ENCODE measurements at places on chromosomes 5 and 9.

DNA sequence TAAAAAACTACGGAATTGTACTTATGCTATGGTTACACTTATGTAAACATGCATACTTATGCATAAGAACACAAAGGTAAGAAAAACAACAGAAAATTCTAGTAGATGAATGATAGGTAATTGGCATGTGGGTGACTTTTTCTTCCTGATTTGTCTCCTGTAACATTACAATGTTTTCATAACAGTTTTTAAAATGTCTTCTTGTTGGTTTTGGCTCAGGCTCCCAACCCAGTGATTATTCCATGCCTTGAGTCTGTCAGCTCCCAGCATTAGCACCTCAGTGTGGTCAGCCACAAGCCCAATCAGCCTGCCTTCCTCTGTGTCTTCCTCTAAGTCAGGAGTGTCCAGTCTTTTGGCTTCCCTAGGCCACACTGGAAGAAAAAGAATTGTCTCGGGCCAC, 7.9 kb upstream of the FOXE1 start:
- DNase-seq = no peak

DNA sequence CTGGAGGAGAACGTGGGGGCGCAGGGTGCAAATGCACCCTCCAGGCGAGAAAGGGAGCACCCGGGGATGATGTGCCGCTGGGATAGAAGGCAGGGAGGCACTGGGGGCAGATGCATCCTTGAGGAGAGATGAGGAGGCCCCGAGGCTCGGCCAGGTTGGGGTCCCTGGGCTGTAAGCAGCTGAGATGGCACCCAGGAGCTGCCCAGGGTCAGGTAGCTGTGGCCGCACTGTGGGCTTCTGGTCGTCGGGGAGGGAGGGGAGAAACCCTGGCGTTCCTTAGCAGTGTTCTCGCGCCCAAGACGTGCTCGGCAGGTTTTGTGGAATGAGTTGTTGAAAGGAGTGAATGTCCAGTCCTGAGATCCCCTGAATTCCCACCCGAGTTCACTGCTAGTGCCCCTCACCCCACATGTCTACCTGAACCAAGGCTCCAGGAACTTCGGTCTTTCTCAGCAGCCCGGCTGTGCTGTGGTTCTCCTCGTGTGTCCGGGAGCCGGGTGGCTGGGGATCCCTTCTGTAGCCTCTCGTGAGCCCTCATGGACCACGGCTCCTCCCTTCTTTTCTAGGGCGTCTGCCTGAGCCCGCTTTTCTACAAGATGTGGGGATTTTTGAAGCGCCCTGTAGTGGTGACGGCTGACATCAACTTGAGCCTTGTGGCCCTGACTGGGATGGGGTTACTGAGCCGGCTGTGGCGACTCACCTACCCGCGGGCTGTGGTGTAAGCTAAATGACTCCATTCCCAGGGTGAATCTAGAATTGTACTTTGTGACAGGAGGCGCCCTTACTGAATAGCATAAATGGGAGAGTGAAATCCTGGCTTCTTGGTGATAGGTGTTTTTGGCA, 1.1 kb downstream of the POMT1 start:
- no peak for DNase-seq

- DNase-seq = no peak
Measured at GRCh38 chr9:75452512-75452911, 364.2 kb downstream of the OSTF1 start.

GRCh38 chr5:149765932-149766331, 35.8 kb downstream of the PPARGC1B start:
- no peak for DNase-seq

- DNase-seq = no peak
Measured at GRCh38 chr9:133151041-133151440, 12.7 kb downstream of the GBGT1 start.

GRCh38 chr5:167764641-167765289, 526.7 kb upstream of the WWC1 start:
- no peak for DNase-seq

GRCh38 chr9:124212381-124213050, 45.2 kb upstream of the NEK6 start:
- DNase-seq = no peak

DNA sequence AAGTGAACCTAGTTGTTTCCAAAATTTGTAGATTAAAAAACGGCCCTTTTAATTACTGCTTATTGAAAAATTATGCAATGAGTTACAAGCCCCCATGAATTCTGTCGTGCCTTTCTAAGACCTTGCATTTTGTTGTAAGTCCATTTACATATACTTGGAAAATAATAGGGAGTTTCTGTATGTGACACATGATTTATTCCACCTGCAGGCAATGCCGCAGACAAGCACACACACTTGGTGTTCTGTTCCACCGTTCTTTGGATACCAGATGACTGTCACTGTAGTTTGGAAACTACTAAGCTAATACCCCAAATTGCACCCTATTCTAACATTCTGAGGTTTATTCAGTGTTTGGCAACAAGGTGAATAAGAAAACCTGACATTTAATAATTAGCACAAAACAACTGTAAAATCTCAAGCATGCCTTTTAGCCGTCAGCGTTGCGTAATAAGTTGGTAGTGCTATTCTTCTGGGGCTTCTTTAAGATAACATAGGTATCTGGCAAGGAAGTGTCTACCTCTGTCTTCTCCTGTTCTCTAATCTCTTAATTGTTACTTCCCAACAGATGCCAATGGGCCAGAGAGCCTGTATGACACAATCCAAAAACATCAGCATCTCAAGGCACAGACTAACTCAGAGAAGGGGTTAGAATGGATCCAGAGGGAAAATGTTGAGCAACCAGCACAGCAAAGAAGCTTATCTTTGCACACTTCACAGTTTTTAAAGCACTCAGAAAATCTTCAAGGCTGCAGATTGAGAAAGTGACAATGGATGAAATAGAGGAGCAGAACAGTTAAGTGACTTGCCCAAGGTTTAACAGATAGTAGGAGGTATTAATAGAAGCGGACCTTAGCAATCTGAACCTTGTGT, 48.2 kb upstream of the DPYSL3 start:
- DNase-seq = no peak

DNA sequence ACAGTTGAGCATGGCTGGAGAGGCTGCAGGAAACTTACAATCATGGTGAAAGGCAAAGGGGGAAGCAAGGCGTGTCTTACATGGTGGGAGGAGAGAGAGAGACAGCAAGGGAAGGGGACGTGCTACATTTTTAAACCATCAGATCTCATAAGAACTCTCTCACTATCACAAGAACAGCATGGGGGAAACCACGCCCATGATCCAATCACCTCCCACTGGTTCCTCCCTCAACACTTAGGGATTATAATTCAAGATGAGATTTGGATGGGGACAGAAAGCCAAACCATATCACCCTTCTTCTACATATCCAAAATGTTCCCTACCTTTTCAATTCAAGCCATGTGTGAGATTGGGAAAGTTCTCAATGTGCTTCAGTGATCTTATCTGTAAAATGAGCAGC, 22.9 kb upstream of the GLRX start:
- DNase-seq = no peak

GRCh38 chr5:155313518-155313917, 300.0 kb downstream of the KIF4B start:
- DNase-seq = no peak

- no peak for DNase-seq
Measured at GRCh38 chr5:167254132-167254531, 1037.3 kb upstream of the WWC1 start.

DNA sequence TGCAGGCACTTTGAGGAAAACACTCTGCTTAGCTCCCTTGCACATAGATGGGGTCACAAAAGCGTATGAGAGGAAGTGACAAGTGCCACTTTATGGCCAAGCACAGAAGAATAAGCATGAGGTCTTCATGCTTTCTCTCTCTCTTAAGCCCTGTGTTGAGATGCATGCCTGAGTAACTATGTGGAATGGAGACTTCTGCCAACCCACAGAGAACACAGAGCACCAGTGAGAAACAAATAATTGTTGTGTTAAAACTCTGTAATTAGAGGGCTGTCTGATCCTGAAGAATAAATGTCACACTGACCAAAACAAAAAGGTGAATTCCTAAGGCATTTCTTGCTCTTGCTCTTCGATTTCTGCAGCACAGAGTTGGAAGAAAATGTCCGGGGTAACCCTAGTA, 488.5 kb downstream of the CTNND2 start:
- no peak for DNase-seq

- no peak for DNase-seq
Measured at GRCh38 chr5:149452007-149452664, 73.0 kb upstream of the IL17B start.

- DNase-seq = no peak
Measured at GRCh38 chr9:111514967-111515366, 10.0 kb upstream of the ZNF483 start.

DNA sequence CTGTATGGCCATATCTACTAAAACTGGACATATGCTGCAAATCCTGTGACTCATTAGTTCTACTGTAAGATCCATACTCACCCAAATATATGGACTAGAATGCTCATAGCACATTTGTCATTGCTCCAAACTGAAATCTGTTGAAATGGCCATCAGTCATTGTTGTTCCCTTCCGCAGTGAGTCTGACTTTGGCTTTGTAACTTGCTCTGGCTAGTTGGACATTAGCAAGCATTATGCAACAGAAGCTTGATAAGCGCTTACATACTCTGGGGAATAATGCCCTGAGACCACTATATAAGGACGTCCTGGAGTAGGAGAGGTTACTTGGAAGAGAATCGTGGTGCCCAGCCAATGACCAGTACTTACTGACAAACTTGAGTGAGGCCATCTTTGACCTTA, 9.0 kb downstream of the KIAA1958 start:
- no peak for DNase-seq

GRCh38 chr5:80103371-80103770, 68.2 kb downstream of the THBS4 start:
- DNase-seq = no peak

DNA sequence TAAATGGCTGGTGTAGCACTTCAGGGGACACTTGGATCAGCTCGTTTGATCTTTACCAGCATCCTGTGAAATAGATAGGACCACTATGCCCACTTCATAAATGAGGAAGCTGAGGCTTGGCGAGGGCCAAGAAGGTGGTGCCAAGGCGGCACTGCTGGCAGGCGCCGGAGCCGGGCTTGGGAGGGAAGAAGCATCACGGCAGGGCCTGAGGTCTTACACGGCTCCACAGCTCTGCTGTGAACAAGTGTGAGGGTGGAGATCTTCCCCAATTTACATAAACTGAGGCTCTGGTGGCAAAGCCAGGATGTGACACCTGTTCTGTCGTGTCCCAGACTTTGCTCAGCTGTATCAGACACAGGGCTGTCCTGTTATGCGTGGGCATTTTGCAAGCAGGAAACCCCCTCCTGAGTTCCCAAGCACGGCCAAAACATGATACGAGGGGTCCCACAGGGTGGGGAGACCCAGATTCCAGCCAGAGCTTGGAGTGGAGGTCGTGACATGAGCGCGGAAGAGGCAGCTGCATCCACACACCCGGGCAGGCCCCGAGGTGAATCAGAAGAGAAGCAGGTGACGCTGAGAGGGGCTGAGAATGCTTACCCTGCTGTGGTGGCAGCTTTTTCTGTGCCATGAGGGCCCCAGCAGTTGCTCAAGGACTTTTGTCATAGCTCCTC, 117.5 kb upstream of the BOD1 start:
- DNase-seq = no peak

DNA sequence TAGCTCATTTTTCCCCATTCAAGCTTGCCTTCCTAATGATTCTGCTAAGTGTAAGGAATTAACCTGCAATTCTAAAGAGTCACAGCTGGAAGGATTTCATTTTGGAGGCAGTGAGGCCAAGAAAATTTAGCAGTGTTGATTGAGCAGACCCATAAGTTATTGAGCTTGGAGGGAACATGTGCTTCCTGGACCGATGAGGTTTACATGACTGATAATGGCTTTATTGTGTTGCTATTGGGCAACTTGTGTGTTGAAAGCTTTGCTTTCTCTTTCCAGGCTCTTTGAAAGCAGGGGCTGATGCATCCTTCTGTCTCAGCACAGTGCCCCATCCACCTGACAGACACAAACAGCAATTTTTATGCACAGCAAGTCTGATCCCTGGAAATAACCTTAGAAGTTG, 398.9 kb upstream of the PCSK5 start:
- no peak for DNase-seq

GRCh38 chr5:40605295-40605958, 74.3 kb upstream of the PTGER4 start:
- DNase-seq = no peak

DNA sequence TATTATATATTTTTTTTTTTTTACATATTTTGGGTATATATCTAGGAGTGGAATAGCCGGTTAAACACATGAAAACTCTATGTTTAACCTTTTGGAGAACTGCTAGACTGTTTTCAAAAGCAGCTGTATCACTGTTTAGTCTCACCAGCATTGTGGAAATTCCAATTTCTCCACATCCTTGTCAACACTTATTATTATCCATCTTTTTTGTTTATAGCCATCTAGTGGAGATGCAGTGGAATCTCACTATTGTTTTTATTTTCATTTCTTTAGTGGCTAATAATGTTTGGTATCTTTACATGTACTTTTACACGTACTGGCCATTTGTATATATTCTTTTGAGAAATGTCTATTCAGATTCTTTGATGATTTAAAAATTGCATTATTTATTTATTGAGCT, 22.7 kb upstream of the CCDC180 start:
- DNase-seq = no peak

DNA sequence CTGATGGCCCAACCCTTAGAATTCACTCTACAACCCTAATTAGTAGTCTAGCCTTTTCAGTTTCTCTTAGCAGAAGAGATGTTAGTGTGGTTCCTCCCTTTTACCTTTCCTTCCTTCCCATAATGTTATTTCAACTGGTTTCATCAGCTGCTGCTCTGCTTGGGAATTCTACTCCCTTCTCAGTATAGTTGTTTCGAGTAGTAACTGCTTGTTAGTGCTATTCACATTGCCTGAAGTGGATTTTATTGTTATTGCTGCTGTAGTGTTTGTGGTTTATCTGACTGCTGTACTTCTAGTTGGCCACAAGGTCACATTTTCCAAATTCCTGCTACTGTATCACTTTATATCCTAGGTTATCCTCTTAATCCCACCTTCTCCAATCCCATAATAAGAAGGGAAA, 29.7 kb downstream of the SMIM15 start:
- DNase-seq = no peak

- no peak for DNase-seq
Measured at GRCh38 chr9:14221558-14221957, 92.4 kb downstream of the NFIB start.

DNA sequence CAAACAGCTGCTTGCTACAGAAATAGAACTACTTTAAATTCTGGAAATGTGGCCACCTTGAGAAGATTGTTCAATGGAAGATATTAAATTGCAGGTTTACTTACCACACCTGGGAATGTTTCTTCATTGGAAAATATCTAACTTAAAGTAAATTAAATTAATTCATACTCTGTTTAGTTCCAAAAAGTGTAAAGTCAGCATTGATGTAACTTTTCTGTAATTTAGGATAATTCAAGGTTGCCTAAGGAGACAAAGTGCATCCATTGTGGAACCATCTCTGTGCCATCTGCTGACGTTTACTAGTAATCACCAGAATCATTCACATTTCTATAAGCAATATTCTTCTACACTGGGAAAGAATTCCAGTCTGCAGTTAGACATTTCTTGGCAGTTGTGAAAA, 53.0 kb downstream of the FAM170A start:
- DNase-seq = no peak
